ENCODE measurements at places on chromosomes 2 and 18.

GRCh38 chr2:65586516-65586915, 154.1 kb upstream of the SPRED2 start:
- no peak for DNase-seq

- no peak for DNase-seq
These were observed 3.6 kb upstream of the SH2D6 start for GRCh38 chr2:85414761-85415553.

DNA sequence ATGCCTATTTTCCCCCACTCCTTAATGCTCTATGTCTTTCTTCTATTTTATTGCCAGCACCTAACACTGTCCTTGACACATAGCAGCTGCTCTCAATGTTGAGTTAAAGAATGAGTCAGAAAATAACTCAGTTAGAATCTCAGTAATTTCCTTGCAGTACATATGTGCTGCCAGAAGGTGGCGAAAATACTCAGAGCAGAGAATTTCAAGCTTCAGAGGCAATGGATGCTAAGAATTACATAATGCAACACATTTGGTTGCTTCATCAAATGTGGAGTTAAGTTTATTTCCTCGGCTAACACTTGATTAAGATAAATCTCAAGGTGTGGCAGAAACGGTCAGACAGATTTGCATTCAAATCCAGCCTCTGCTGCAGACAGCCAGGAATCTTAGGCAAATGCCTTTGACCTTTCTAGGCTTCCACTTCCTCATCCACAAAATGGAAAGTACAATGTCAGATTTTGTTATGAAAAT, 105.6 kb downstream of the VSNL1 start:
- DNase-seq, result no peak

DNA sequence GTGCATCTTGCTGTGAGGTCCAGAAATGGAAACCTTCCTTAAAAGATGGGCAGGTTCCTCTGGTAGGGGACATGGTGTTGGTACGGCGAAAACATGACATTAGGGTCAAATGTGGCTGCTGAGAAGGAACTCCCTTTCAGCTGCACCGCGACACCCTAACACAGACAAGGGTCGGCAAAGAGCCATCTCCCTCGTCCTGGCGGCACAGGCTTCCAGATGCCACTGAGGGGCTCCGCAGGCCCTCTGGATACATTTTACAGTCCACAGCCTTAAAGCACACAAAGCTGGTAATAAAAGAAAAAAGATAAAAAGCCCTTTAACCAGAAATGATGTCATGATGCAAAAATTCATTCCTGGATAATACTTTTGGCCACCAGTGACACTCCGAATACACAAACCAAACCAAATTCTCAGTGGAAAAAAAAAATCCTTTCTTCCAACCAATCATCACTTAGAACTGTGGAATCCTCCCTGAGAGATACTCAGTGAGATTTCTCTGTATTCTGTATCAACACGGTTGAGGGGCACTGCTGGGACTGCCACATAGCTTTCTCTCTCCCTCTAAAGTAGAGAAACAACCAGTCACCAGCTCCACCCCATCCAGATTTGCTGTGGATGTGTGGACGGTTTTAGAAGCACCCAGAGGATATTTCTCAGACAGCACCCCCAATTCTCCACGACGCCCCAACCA, 174.8 kb downstream of the HDAC4 start:
- no peak for DNase-seq

- DNase-seq, result no peak
These were observed 19.0 kb downstream of the CROCC2 start for GRCh38 chr2:240925191-240925567.

DNA sequence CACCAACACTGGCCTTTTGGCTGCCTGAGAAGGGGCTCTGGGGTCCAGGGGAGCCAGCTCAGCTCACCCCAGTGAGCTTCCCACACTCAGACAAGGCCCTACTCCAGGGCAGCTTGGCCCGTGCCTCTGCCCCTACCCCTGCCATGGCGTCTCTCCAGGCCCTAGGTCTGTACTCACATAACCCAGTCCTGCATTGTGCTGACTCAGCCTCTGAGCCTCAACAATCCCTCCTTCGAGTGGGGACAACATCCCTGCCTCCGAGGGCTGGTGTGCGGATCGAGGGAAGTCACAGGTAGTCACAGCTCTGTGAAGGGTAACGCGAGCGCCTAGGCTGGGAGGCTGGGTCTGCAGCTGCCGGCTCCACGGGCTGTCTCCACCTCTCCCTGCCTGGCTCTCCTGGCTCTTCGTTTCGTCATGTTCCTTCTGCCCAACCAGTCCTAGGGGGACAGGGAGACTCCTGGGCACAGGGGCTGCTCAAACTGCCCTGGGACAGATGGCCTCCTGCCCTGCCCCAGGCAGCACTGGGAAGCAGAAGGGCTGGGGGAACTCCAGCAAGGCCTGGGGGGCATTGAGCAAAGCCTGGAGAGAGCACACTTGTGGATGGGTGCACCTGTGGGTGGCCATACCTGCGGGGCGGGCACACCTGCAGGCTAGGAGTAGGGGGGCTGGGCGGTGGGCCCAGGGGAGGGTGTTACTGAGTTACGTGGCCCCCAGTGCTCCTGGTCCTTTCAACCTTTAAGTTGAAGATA, 74.6 kb downstream of the RRM2 start:
- no peak for DNase-seq
